ENCODE measurements at places on chromosomes 16 and 17. TPM values are rescaled to one million over a fixed set of nuclear protein-coding genes. Genes with fewer than 3 reads are reported as not detected.

Gene NATD1
- total RNA-seq, result 1.4 TPM

Gene ASPA
- not detected for total RNA-seq

Gene PRAC1
- not detected for total RNA-seq

Gene SYCE1L
- total RNA-seq, result 6.2 TPM

Gene CLEC18C
- 0.39 TPM for total RNA-seq

Gene PARD6A
- total RNA-seq, result 11.5 TPM

Gene SAMD14
- total RNA-seq, result 2.0 TPM

Gene MYH8
- total RNA-seq, result not detected

Gene SCIMP
- not detected for total RNA-seq

DNA sequence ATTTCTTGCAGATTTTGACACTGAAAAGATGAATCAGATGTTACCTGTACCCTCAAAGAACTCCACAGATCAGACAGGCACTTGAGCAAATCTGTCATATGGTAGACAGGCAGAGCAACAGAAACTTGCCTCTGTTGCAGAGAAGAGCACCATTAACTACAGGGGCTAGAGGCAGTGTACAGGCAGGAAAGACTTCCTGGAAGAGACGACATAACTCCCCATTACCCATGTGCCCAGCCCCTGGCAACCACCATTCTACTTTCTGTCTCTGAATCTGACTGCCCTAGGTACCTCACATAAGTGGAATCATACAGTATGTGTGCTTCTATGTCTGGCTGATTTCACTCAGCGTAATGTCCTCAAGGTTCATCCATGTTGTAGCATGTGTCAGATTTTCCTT is 15.5 kb downstream of the GFOD2 start:
- H3K4me1 ChIP-seq, result peaks cover 14% of the 10 kb centered on the region
- H3K4me3 ChIP-seq, result no peak overlapping the region
- H3K27ac ChIP-seq, result peak overlapping the region; percentile 73
- no peak for DNase-seq
- H3K27me3 ChIP-seq, result no peaks in the 10 kb centered on the region

DNA sequence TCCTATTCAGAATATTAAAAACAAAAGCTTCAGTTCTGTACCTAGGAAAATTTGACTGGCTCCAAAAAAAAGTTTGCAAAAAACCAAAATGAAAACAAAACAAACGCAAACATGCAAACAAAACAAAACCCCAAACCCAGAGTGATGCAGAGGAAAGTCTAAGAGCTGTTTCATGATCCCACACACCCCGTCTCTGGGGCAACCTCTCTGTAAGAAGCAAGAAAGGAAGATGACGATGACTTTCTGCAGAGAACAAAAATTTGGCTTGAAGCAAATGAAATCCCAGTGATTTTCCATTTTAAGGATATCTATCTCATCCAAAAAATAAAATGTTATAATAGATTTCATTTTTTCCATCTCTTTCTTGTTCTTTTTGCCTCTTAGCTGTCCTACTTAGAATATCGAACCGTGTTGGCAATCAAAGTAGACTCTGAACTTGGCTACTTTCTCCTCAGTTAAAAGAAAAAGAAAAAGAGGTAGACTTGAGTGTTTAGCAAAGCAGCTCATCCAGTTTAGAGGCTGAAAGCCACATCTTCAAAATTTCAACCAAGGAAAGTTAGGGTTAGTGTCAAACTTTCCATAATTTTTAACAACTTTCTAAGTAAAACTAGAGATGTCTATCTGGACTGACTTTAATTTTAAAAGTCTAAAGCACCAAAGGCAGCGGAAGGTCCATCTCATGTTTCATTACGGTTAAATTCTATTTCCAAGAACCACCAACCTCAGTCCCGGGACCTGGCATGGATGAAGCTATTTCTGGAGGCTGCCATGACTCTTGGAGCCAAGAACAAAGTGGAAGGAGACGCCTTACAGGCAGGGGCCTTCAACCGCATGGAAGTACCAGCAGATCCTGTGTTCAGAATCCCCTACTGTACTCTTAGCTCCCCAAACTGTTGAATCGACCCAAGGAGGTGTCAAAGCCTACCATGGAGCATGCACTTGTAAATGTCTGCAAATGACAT is 180.8 kb downstream of the XYLT1 start:
- H3K27ac ChIP-seq, result peak overlapping the region; percentile 42
- H3K27me3 ChIP-seq, result no peaks in the 10 kb centered on the region
- DNase-seq, result no peak
- H3K36me3 ChIP-seq, result peaks cover 11% of the 10 kb centered on the region
- H3K4me1 ChIP-seq, result peaks cover 13% of the 10 kb centered on the region

DNA sequence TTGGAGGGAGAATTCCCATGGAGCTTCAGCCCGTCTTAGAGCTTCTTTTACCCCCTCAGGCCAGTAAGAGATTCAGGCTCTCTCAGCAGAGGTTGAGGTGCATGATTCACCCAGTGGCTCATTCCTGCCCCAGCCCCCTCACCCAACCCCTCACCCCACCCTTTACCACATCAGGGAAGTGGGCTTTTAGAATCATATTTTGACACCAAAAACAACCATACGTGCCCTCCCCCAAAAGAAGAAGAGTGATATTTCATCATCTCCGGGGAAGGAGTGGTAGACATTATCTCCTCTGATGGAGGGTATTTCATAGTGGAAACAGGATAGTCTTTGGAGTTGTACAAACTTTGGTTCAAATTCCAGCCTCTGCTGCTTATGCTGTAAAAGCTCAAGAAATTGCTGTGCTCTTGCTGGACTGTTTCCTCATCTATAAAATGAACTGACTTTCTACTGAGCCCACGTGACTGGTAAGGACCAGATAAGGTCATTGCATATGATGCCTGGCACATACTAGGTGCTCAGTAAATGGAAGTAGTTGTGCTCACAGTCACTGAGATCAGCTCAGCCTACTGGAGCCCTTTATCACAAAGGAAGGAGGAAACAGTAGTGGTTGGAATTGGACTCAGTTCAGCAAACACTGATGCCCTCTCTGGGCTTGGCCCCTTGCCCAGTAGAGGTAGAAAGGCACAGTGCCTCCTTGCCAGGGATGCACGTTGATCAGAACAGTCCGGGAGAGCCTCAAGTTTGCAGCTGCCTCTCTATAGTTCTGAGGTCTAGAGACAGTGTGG is 18.3 kb upstream of the CCL5 start:
- no peaks in the 10 kb centered on the region for H3K36me3 ChIP-seq
- DNase-seq, result no peak
- H3K4me3 ChIP-seq, result no peak overlapping the region
- peaks cover 53% of the 10 kb centered on the region for H3K4me1 ChIP-seq

GRCh38 chr17:8953156-8953885 is 12.2 kb downstream of the PIK3R5 start:
- H3K27ac ChIP-seq, result no peak overlapping the region
- DNase-seq, result no peak
- H3K4me3 ChIP-seq, result no peak overlapping the region
- H3K36me3 ChIP-seq, result peaks cover 78% of the 10 kb centered on the region
- H3K4me1 ChIP-seq, result peaks cover 86% of the 10 kb centered on the region

DNA sequence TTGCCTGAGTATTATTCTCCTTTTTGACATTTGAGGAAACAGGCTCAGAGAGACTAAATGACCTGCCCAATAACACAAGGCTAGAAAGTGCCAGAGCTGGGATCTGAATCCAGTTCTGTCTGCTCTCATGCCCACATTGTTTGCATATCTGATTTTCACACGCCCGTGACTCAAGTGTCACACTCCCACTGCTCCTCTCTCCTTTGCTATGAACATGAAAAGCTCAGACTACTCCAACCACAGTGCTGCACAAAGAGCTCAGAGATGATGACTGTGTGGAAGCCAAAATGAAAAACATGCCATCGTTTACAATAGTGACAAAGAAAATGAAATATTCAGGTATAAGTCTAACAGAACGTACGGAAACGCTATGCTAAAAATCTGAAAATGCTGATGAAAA is 107.9 kb downstream of the SMG6 start:
- H3K4me1 ChIP-seq, result peaks cover 52% of the 10 kb centered on the region
- H3K27me3 ChIP-seq, result no peaks in the 10 kb centered on the region
- H3K36me3 ChIP-seq, result peaks cover 56% of the 10 kb centered on the region
- H3K27ac ChIP-seq, result peak overlapping the region; percentile 70

- DNase-seq, result peak; percentile 31
- peak overlapping the region; percentile 44 for H3K4me3 ChIP-seq
- peak overlapping the region; percentile 76 for H3K27ac ChIP-seq
- peaks cover 51% of the 10 kb centered on the region for H3K4me1 ChIP-seq
Measured at GRCh38 chr16:68275611-68276191, 11.4 kb downstream of the SLC7A6 start.

DNA sequence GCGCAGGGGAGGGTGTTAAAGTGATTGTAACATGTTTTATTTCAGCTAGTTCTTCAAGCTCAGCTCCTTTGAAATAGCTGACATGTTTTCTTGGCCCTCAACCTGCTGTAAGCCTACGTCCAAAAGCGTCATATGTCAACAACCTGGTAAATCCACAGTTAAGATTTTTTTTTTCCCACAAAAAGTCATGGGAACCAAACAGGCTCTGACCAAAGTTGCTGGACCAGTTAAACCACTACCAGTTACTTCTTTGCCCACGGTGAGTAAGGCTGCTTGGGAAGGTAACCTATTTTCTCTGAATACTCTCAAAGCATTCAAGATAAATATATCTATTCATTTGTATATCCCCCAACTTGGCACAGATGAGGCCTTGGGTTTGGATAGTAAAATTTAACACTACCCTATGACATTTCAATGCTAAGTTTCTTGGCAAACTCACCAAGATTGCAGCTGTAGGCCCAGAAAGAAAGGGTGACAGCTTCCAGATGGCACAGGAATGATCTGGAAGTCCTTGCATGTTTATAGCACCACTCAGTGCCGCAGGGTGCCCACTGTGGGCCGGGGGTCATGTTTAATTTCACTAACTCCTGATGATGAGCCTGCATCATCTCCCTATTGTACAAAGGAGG is 166.2 kb downstream of the XYLT1 start:
- H3K36me3 ChIP-seq, result peaks cover 4% of the 10 kb centered on the region
- no peak overlapping the region for H3K4me3 ChIP-seq
- H3K27ac ChIP-seq, result no peak overlapping the region
- H3K4me1 ChIP-seq, result peaks cover 40% of the 10 kb centered on the region
- DNase-seq, result no peak

DNA sequence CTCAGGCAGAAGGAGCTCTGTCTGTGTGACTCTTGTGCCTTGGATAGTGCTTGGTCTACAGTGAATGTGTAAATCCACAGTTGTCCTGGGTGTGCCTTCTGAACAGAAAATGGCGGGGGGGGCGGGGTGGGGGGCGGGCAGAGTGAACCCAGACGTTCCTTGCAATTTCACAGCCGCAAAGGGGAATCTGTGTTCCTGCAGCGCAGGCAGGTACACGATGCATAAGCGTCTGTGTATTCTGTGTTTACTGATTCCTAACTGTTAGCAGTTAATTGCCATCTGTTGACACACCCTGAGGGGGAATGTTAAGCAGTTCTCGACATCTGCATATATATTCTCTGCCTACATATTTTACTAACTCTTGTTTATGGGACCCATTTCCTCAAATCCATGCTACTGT is 123.5 kb upstream of the ZFHX3 start:
- H3K4me1 ChIP-seq, result peaks cover 4% of the 10 kb centered on the region
- no peaks in the 10 kb centered on the region for H3K36me3 ChIP-seq
- H3K27me3 ChIP-seq, result peaks cover 1% of the 10 kb centered on the region
- no peak for DNase-seq
- H3K27ac ChIP-seq, result no peak overlapping the region

- no peaks in the 10 kb centered on the region for H3K27me3 ChIP-seq
- peak overlapping the region; percentile 77 for H3K27ac ChIP-seq
- peak overlapping the region; percentile 22 for H3K4me3 ChIP-seq
- H3K4me1 ChIP-seq, result peaks cover 29% of the 10 kb centered on the region
- peak; percentile 35 for DNase-seq
Measured at GRCh38 chr17:76716146-76716838, 5.5 kb upstream of the MXRA7 start.

GRCh38 chr17:8120520-8121406 is 2.4 kb upstream of the ALOXE3 start:
- H3K4me3 ChIP-seq, result peak overlapping the region; percentile 87
- H3K4me1 ChIP-seq, result peaks cover 57% of the 10 kb centered on the region
- H3K27me3 ChIP-seq, result peaks cover 48% of the 10 kb centered on the region
- no peaks in the 10 kb centered on the region for H3K36me3 ChIP-seq

Measured in activated T-helper 2 cell treated with anti-CD3 and anti-CD28 coated beads, Interferon-gamma antibody, Interleukin-2, Interleukin-4, amounts not matched to agents 10 μg/mL and 5 μg/mL and 100 μg/mL, durations not matched to agents 14 hours and 24 hours and 36 hours (primary cell).